Osteoblast (primary cell): ENCODE measurements at places on chromosomes 11 and 22. TPM values are rescaled to one million over a fixed set of nuclear protein-coding genes. Genes with fewer than 3 reads are reported as not detected.

GRCh38 chr22:25090225-25090890 is 109.3 kb upstream of the CRYBB3 start:
- H3K27ac ChIP-seq = no peak overlapping the region
- H3K36me3 ChIP-seq = no peaks in the 10 kb centered on the region
- DNase-seq = no peak
- H3K4me3 ChIP-seq = no peak overlapping the region
- peaks cover 2% of the 10 kb centered on the region for H3K4me1 ChIP-seq

- H3K4me3 ChIP-seq = peak overlapping the region; percentile 91
- no peaks in the 10 kb centered on the region for H3K27me3 ChIP-seq
- H3K27ac ChIP-seq = peak overlapping the region; percentile 97
- H3K36me3 ChIP-seq = peaks cover 32% of the 10 kb centered on the region
- peak; percentile 84 for DNase-seq
These were observed 486 bp downstream of the CLMP start for GRCh38 chr11:123194337-123195187.

GRCh38 chr11:57555393-57555792 is 12.1 kb downstream of the UBE2L6 start:
- no peak overlapping the region for H3K4me3 ChIP-seq
- DNase-seq = no peak

DNA sequence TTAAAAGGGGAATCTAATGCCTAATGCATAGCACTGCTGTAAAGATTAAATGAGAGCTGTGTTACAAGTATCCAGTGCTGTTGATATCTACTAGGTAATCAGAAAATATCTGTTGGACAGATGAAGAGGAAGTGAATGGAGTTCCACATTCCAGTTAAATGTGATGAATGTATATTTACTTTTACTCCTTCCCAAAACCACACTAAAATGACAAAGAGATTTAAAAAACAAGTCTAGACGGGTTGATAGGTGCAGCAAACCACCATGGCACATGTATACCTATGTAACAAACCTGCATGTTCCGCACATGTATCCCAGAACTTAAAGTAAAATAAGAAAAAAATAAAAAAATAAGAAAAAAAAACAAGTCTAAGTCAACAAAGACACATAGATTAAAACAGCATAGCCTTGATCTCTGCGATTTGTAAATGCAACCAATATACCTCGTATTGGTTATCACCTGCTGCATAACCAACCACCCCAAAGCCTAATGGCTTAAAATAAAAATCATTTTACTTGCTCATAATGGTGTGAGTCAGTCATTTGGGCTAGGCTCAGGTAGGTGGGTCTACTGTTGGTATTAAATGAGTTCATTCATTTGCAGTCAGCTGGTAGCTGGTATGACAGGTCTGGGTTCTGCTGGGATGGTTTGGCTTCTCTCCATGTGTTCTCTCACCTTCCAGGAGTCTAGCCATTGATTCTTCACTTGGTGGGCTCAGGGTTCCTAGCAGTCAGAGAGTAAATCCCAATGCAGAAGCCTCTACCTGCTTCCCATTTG is 39.7 kb upstream of the SLC6A5 start:
- DNase-seq = no peak
- no peak overlapping the region for H3K27ac ChIP-seq
- no peaks in the 10 kb centered on the region for H3K36me3 ChIP-seq
- H3K4me1 ChIP-seq = no peaks in the 10 kb centered on the region
- no peak overlapping the region for H3K4me3 ChIP-seq
- no peaks in the 10 kb centered on the region for H3K27me3 ChIP-seq

DNA sequence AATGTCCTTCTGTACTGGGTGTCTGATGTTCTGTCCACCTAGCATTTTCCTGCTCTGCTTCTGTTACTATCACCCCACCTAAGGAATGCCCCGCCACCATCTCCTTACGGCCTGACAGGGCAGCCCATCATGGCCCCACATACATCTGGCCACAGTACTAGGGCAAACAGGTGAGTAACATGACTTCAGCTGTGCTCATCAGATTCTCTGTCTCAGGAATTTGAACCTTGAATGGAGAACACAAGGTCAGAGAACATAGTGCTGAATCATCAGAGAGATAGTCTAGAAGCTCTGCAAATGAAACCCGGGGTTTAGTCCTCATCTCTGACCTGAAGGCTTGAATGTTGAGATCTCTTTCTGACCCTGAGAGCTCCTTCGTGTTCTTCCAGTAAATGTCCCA is 32.4 kb downstream of the ZC3H12C start:
- no peak overlapping the region for H3K4me3 ChIP-seq
- peak overlapping the region; percentile 9 for H3K27ac ChIP-seq
- no peak for DNase-seq
- H3K4me1 ChIP-seq = peaks cover 32% of the 10 kb centered on the region
- no peaks in the 10 kb centered on the region for H3K27me3 ChIP-seq

DNA sequence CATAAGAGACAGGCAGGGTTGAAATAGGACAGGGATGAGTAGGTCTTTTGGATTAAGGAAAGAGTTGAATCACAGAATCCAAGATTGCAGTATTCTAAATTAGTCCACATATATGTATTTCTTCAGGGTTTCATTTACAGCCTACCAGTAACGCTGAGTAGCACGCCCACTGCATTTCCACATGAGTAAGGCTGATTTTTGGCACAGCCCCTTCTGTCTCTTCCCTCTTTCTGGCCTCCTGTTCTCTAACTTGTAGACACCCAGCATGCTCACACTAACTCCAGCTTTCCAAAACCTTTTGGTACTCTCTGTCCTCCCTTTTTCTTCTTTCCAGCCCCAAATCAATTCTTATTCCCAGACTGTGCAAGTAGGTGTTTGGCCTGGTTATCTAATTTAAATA is 3.7 kb upstream of the SIK2 start:
- peak; percentile 89 for DNase-seq
- no peaks in the 10 kb centered on the region for H3K36me3 ChIP-seq
- peaks cover 23% of the 10 kb centered on the region for H3K4me1 ChIP-seq
- H3K27me3 ChIP-seq = no peaks in the 10 kb centered on the region
- no peak overlapping the region for H3K4me3 ChIP-seq

GRCh38 chr11:12456651-12457579 is 79.5 kb downstream of the PARVA start:
- no peak overlapping the region for H3K4me3 ChIP-seq
- peaks cover 51% of the 10 kb centered on the region for H3K4me1 ChIP-seq
- DNase-seq = no peak

DNA sequence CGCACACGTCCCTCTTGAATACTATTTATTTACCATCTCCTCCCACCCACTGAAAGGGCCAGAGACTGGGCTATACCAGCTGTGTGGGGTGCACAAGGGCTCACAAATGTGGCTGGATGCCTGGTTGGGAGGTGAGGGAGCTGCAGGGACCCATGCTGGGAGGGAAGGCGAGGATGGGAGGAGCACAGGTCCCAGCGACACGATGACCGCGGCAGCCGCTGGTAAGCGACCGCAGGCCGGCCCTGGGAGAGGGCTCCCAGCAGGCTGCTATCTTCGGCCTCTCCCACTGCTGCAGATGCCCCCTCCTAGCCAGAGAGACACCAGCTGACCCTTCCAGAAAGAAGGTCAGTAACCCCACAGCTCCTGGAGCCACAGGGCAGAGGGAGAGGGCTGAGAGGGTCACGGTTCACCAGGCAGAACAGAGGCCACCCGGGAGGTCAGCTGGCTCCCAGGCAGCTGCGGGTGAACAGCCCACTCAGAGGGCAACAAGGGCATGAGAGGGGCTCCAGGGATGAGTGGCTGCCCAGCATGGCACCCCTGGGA is 163.9 kb downstream of the CRYBB2 start:
- DNase-seq = no peak
- no peak overlapping the region for H3K4me3 ChIP-seq
- peaks cover 8% of the 10 kb centered on the region for H3K36me3 ChIP-seq
- no peak overlapping the region for H3K27ac ChIP-seq
- H3K4me1 ChIP-seq = no peaks in the 10 kb centered on the region

GRCh38 chr11:46290598-46291309 is 13.3 kb downstream of the CREB3L1 start:
- peak overlapping the region; percentile 24 for H3K4me3 ChIP-seq
- peak; percentile 93 for DNase-seq
- H3K27ac ChIP-seq = peak overlapping the region; percentile 95
- H3K36me3 ChIP-seq = peaks cover 11% of the 10 kb centered on the region
- H3K27me3 ChIP-seq = no peaks in the 10 kb centered on the region

DNA sequence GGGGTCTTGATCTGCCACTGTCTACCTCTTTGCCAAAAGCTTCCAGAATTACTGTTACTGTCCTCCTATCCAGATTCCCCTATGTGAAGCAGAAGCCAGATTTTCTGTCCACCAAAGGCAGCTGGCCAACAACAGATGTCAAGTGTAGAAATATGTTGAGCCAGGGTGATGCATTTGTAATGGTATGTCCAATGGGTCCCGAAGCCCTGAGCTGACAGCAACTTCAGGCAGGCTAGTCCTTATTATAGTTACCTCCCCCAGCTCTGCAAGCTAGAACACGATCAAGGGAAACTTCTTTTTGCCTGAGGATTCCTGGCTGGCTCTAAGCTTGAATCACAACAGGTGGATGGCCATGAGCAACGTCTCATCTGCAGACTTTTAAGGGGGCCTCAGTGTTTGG is 10.2 kb downstream of the PAMR1 start:
- no peaks in the 10 kb centered on the region for H3K36me3 ChIP-seq
- no peak overlapping the region for H3K4me3 ChIP-seq
- no peak overlapping the region for H3K27ac ChIP-seq
- H3K4me1 ChIP-seq = peaks cover 35% of the 10 kb centered on the region
- H3K27me3 ChIP-seq = no peaks in the 10 kb centered on the region
- DNase-seq = peak; percentile 42

DNA sequence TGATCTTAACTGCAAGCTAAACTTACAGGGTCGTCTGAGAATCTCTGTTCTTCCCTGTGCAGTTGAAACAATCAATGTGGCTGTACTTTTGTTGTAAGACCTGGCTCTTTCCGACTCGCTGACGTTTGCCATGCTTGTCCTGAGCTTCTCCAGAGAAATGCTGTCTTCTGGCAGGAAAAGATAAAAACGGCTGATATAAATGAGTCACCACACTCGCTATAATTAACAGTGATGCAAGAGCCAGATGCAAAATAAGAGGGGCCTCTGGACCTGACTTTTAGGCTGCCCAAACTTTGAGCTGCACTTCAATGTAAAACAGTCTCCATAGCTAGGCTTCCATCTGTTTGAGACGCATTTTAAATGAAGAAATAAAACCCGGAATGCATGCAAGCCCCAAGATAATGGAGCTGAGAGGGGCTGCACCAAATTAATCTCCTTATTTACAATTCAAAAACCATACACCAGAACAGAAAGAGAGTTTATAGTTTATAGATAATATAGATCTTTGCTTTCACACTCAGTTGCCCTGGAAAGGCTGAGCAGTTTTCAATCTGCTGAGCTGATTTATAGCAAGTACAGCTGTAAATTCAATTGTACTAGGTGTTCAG is 48.5 kb downstream of the WT1 start:
- H3K27me3 ChIP-seq = peaks cover 11% of the 10 kb centered on the region
- no peak for DNase-seq
- H3K27ac ChIP-seq = no peak overlapping the region
- no peak overlapping the region for H3K4me3 ChIP-seq
- no peaks in the 10 kb centered on the region for H3K4me1 ChIP-seq

DNA sequence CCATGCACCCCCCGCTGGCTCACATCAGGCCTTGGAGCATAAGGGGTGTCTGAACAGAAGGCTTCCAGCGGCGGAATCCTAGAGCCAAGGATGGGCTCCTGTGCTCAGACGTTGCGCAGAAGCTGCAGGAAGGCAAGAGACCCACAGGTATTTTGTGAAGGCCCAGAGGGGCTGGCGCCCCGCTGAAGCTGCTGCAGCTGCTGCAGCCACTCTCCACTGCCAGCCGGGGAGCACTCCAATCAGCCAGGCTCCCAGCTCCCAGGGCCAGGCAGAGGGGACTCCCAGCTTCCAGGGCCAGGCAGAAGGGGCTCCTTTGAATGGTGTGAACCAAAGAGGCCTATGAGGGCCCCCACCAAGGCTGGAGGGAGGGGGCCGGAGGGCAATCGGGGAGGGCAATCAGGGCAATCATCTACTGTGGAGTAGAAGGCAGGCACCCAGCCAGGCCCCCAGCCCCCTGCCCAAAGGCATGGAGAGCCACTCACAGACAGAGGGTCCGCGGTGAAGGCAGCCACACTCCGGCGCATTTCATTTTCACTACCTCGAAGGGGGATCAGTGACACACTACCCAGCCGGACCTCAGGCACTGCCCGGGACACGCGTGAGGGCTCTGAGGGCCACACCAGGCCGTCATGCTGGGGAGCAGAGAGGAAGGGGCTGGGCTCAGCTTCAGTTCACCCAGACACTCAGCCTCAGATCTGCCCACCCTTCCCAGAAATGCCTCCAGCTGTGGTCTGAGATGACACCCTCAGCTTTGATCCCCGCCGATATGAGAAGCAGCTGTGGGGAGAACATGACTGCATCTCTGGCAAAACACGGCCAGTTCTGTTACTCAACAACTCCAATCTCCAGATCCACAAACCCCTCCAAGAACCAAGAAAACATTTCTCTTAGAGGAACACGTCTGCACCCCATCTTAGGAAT is 11.6 kb upstream of the PDE2A start:
- peaks cover 11% of the 10 kb centered on the region for H3K4me1 ChIP-seq
- no peak overlapping the region for H3K27ac ChIP-seq
- H3K4me3 ChIP-seq = no peak overlapping the region
- peaks cover 37% of the 10 kb centered on the region for H3K36me3 ChIP-seq
- peak; percentile 89 for DNase-seq
- peaks cover 7% of the 10 kb centered on the region for H3K27me3 ChIP-seq

CDON gene
- total RNA-seq = 12.3 and 15.3 TPM in 2 replicates

CTSW gene
- total RNA-seq = not detected in 2 replicates

BRD1 gene
- total RNA-seq = 23.5 and 25.9 TPM in 2 replicates

MAP6 gene
- total RNA-seq = 0.72 and 1.5 TPM in 2 replicates

IL17RA gene
- 6.2 TPM in 2 replicates for total RNA-seq
